ENCODE measurements at places on chromosomes 12 and 14. TPM values are rescaled to one million over a fixed set of nuclear protein-coding genes. Genes with fewer than 3 reads are reported as not detected.
A peak's percentile ranks its signal among the peaks of the same experiment; 100 is the strongest.

- H3K4me3 ChIP-seq = peak overlapping the region; percentile 64
- DNase-seq = peak; percentile 87
- H3K36me3 ChIP-seq = no peaks in the 10 kb centered on the region
- H3K4me1 ChIP-seq = peaks cover 34% of the 10 kb centered on the region
Measured at GRCh38 chr14:70642303-70643235, 853 bp downstream of the TTC9 start.

DNA sequence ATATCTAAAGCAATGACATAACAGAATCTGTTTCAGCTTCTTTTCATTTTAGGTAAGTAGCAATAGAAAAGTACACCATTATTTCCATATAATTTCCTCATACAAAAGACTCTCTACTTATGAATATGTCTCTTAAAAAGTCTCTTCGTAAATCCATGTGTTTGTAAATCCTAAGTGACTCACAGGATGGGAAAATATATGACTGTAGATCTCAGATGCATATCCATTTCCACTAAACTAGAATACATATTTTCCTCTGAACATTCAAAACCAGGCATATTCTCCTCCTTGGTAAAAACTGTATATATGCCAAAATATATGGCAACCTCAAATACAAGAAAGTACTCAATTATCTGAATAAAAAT is 93.6 kb downstream of the TXNDC16 start:
- peaks cover under 1% of the 10 kb centered on the region for H3K36me3 ChIP-seq
- no peaks in the 10 kb centered on the region for H3K27me3 ChIP-seq
- no peak overlapping the region for H3K4me3 ChIP-seq
- no peak overlapping the region for H3K27ac ChIP-seq
- no peaks in the 10 kb centered on the region for H3K4me1 ChIP-seq

DNA sequence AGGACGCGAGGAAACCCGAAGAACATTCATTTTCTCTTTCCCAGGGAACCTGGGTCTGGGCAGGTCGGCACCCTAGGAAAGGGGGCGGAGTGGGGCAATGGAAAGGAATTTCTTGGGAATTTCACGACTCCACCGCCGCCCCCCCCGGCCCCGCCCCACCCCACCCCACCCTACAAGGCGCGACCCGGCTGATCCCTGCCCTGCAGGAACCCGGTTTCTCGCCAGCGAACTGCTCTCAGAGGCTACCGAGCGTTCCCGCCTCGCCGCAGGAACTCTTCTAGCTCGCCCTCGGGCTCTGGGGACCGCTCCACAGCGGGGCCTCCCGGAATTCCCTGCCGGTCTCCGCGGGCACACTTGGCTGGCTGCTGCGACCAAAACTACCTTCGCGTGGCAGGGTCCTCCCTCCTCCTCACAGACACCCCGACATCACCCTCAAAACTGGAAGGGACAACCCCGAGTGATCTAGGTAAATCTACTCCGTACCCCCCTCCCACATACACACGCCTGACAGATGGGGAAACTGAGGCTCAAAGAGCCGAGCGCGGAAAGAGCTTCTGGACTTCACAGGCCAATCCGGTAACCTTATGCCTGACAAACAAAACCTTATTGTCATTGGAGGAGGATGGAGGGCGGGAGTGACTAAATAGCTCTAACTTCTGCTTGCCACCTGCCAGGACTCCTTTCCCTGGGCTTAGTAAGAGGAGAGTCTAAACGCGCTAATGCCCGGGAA is 785 bp upstream of the ACTN1 start:
- peak overlapping the region; percentile 97 for H3K27ac ChIP-seq
- H3K4me3 ChIP-seq = peak overlapping the region; percentile 71
- H3K4me1 ChIP-seq = peaks cover 64% of the 10 kb centered on the region
- no peaks in the 10 kb centered on the region for H3K27me3 ChIP-seq
- DNase-seq = no peak

DNA sequence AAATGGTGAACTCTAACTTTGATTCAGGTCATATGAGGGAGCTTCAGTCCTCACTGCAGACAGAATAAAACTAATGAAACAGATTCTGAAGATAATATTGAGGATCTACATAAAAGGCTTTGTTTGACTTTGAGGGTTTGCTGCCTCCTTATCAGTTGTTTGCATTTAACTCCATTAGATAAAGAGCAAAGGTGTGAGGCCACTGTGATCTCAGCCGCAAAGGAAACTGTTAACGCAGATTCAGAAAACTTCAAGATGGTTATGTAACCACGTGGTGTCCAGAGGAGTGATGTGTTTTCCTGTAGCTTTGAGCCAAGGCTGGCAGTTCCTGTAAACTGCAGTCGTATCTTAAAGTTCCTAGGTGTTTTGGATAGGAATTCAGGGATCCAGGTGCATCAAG is 67.8 kb downstream of the METTL25 start:
- DNase-seq = no peak
- no peaks in the 10 kb centered on the region for H3K4me1 ChIP-seq
- no peak overlapping the region for H3K4me3 ChIP-seq
- H3K27me3 ChIP-seq = no peaks in the 10 kb centered on the region
- no peak overlapping the region for H3K27ac ChIP-seq
- H3K36me3 ChIP-seq = no peaks in the 10 kb centered on the region

GRCh38 chr12:64526859-64527258 is 74.9 kb downstream of the TBK1 start:
- no peak overlapping the region for H3K27ac ChIP-seq
- no peaks in the 10 kb centered on the region for H3K4me1 ChIP-seq
- no peak for DNase-seq
- no peaks in the 10 kb centered on the region for H3K36me3 ChIP-seq

- H3K4me1 ChIP-seq = peaks cover 27% of the 10 kb centered on the region
- H3K4me3 ChIP-seq = no peak overlapping the region
- DNase-seq = no peak
- no peak overlapping the region for H3K27ac ChIP-seq
- no peaks in the 10 kb centered on the region for H3K27me3 ChIP-seq
Measured at GRCh38 chr12:29159661-29160060, 10.6 kb downstream of the FAR2 start.

DNA sequence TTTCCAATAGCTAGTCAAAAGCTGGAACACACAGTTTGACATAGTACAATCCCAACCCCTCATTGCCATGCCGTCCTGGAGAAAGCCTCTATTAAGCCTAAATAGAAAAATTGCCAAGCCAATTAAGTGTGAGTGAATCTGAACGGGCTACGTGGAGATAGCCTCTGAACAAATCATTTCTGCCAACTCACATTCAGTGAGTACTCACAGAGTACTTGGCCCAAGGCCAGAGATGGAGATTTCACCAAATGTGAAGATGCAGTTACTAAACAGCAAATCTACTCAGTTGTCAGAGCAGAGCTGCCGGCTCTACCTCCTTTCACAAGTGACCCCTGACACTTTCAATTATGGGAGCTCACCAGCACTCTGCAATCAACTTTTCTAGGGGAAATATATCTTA is 350.0 kb downstream of the GALC start:
- no peak for DNase-seq
- H3K36me3 ChIP-seq = no peaks in the 10 kb centered on the region
- no peaks in the 10 kb centered on the region for H3K4me1 ChIP-seq
- no peak overlapping the region for H3K27ac ChIP-seq

- peak; percentile 84 for DNase-seq
- no peaks in the 10 kb centered on the region for H3K36me3 ChIP-seq
Measured at GRCh38 chr12:98745578-98746391, 100.7 kb downstream of the APAF1 start.

DNA sequence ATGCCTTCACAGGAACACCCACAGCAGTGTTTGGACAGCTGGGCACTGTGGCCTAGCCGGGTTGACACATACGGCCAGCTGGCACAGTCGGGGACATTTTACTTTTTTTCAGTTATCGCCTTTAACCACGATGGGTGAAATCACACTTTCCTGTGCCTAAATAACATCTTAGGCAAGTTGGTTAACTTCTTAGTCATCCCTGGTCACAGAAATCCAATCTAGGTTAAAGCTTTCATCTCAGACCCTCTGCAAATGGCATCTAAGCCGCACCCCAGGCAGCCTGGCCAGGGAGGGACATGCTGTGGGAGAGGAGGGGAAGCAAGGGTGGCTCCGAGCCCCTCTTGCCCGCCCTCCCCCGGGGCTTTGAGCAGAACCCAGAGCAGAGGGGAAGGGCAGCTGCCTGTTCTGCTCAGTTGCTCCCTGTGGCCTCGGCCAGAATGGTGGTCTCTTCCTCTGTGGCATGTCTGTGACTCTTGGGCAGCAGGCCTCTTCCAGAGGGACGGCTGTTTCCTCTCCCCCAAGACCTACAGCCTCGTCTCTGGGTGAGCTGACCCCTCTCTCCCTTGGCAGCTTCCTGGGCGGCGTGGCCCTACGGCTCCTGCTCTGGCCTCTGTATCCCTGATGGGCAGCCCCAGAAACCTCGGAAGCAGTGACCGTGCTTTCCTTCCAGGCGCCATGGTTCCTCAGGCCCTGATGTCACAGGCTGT is 85.4 kb upstream of the DYNC1H1 start:
- H3K4me1 ChIP-seq = peaks cover 57% of the 10 kb centered on the region
- H3K36me3 ChIP-seq = peaks cover 18% of the 10 kb centered on the region
- peak overlapping the region; percentile 31 for H3K27ac ChIP-seq
- DNase-seq = no peak
- H3K4me3 ChIP-seq = no peak overlapping the region
- H3K27me3 ChIP-seq = no peaks in the 10 kb centered on the region

- DNase-seq = no peak
- H3K27me3 ChIP-seq = peaks cover 42% of the 10 kb centered on the region
- H3K27ac ChIP-seq = no peak overlapping the region
Measured at GRCh38 chr12:116861320-116861719, 19.9 kb downstream of the HRK start.

DNA sequence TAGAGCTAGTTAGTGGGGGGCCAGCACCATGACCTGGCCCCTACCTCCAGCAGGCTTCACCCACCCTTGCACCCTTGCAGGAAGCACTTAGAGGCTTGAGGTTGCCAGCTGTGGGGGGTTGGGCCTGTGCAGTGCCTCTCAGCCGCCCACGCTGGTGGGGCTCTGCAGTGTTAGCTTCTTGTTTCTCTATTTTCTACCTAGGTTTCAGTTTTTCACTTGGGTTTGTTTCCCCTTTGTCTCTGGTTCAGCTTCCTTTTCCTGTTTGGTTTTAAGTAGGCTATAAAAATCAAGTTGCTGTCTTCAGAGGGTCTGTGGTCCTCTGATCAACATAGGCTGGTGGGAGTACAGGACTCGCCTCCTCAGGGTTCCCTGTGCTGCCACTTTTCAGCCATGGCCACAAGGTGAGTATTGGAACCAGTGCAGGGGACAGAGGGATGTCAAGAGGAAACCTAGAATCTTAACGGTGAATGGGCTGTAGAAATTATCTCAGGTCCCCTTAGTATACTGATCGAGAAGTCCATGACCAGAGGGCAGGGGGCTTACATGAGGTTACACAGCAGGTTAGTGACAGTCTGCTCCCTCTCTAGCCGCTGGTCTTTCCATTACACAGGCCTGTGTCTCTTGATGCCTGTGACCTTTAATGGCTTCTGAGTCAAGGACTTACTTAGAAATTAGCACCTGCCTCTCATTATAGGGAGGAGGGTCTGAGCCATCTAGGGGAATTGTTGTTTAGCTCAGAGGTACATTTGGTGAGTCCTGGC is at the start of gene EVL:
Gene EVL (plus strand): TSS at position 312 of the 761 bp plus-strand sequence. CDS start 79 bp downstream, at position 391.
- H3K27me3 ChIP-seq = no peaks in the 10 kb centered on the region
- H3K4me1 ChIP-seq = peaks cover 9% of the 10 kb centered on the region
- H3K36me3 ChIP-seq = no peaks in the 10 kb centered on the region
- H3K27ac ChIP-seq = peak within 1 kb of the TSS; percentile 47

DNA sequence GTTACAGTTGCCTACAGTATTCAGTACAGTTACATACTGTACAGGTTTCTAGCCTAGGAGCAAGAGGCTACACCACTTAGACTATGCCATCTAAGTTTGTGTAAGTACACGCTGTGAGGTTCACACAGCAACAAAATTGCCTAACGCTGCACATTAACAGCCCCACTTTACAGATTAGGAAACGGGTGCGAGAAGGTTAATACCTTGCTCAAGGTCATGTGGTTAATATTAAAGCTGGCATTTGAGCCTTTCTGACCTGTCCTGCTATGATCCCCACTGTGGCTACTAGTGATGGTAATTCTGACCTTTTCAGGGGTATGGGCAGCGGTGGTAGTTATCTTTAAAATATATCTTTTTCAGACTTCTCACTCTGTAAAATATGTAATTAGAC is 20.9 kb downstream of the ACVR1B start:
- peaks cover 47% of the 10 kb centered on the region for H3K4me1 ChIP-seq
- H3K36me3 ChIP-seq = peaks cover 21% of the 10 kb centered on the region
- H3K4me3 ChIP-seq = no peak overlapping the region
- H3K27ac ChIP-seq = peak overlapping the region; percentile 34

DNA sequence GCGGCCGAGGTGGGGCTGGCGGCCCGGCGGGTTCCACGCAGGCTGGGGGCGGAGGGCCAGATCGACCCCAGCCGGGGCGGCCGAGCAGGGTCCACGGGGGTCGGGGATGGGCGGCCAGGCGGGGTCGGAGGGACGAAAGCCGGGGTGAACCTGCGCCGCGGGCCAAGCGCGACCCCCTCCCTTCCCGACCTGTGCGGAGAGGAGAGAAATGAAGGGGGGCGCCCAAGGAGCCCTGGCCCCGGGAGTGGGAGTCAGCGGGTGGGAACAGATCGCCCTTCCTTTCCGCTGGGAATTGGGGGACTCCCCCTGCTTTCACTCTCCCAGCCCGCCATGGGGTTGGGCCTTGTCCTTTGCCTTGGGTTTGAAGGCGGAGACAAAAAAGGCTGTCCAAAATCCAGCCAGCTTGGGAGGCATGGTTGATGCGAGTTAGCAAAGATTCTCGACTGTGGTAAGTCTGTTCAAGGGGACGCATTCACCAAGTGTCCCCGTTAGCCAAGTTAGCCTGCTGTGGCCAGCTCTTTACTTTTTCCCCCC is 559 bp upstream of the CKAP4 start:
- H3K36me3 ChIP-seq = no peaks in the 10 kb centered on the region
- H3K27ac ChIP-seq = peak overlapping the region; percentile 93
- no peak for DNase-seq
- peak overlapping the region; percentile 95 for H3K4me3 ChIP-seq
- no peaks in the 10 kb centered on the region for H3K27me3 ChIP-seq
- peaks cover 45% of the 10 kb centered on the region for H3K4me1 ChIP-seq

DNA sequence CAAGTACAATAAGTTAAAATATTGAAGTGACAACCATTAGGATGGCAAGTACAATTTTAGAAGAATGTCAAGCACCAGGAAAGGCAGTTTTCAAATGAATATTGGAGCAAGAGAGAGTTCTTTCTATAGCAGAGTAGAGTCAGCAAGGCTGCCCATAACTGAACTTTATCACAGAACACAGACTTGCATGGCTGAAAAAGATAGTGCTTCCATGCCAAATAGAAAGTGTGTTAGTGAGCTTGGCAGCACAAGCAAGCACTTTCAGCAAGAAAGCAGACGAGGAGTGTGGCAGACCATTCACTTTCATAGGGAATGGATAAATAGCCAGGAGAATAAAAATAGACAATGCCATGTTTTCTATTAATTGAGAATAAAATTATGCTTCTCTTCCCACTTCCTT is 647.0 kb upstream of the MGAT4C start:
- H3K27me3 ChIP-seq = no peaks in the 10 kb centered on the region
- no peaks in the 10 kb centered on the region for H3K4me1 ChIP-seq
- DNase-seq = no peak

- no peaks in the 10 kb centered on the region for H3K36me3 ChIP-seq
- no peaks in the 10 kb centered on the region for H3K27me3 ChIP-seq
- H3K4me1 ChIP-seq = no peaks in the 10 kb centered on the region
- H3K27ac ChIP-seq = no peak overlapping the region
Measured at GRCh38 chr14:88043529-88044443, 38.9 kb downstream of the GPR65 start.

GNG2 gene
- total RNA-seq = 19.2 TPM

ITFG2 gene
- total RNA-seq = 18.6 TPM

MYO1H gene
- total RNA-seq = not detected

Measured in esophagus muscularis mucosa (tissue), 4 donors.